T-helper 2 cell treated with Interferon-gamma antibody and Interleukin-4, amounts not matched to agents 5 μg/mL and 100 μg/mL, for 36 hours (primary cell): ENCODE measurements at places on chromosomes 11 and 22.

GRCh38 chr11:73194034-73194507, 24.0 kb upstream of the P2RY2 start:
- no peak overlapping the region for H3K4me3 ChIP-seq
- DNase-seq: no peak
- peaks cover 9% of the 10 kb centered on the region for H3K4me1 ChIP-seq
- H3K36me3 ChIP-seq: no peaks in the 10 kb centered on the region

GRCh38 chr11:131889146-131889577, 518.7 kb downstream of the NTM start:
- no peak overlapping the region for H3K4me3 ChIP-seq
- no peaks in the 10 kb centered on the region for H3K36me3 ChIP-seq
- no peak for DNase-seq
- no peak overlapping the region for H3K27ac ChIP-seq
- H3K4me1 ChIP-seq: no peaks in the 10 kb centered on the region

DNA sequence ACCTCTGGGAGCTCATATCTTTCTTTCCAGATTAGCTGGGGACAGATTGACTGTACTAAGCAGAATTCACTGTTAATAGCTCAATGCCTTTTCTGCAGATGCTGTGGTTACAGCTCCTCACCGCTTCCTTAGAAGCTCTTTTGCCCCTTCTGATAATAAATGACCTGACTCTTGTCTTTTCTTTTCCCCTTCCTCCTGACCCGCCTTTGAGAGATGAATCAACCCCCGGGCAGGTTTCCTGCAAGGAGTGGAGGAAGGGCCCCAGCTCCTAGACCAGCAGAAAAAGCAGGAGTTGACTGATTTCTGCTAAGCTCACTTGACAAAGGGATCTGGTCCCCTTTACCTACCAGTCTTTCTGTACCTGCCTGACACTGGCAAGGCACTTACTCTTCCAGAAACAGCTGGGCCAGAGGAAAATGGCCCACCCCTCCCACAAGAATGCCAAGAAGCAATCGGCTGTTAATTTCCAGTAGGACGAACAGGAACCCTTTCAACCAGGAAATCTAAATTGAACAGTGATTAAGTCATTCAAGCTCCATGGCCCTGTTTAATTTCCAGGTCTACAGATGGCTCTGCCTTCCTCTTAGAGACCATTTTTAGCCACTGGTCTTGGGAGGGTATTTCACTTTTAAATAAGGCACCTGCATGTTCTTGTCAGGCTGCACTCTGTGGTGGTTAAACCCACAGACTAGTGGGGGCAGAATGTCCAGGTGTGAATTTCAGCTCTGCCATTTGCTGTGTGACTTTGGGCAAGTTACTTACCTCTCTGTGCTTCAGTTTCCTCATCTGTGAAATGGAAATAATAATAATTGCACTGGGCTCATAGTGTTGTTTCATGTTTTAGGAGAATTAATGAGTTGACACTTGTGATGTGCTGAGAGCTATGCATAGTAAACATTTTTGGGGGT, 67.5 kb downstream of the PRR5L start:
- no peaks in the 10 kb centered on the region for H3K36me3 ChIP-seq
- H3K27me3 ChIP-seq: peaks cover 38% of the 10 kb centered on the region
- no peak for DNase-seq
- peaks cover 35% of the 10 kb centered on the region for H3K4me1 ChIP-seq
- H3K27ac ChIP-seq: no peak overlapping the region
- no peak overlapping the region for H3K4me3 ChIP-seq

GRCh38 chr22:35065796-35066218, at the start of gene ISX:
Gene ISX, plus strand, starts transcription at chr22:35066158. Its CDS starts 930 bp downstream, at chr22:35067088.
- DNase-seq: no peak
- H3K27me3 ChIP-seq: no peaks in the 10 kb centered on the region
- no peak within 1 kb of the TSS for H3K4me3 ChIP-seq

- no peak for DNase-seq
- no peaks in the 10 kb centered on the region for H3K4me1 ChIP-seq
- H3K27ac ChIP-seq: no peak overlapping the region
These were observed 1236.4 kb downstream of the FAM181B start for GRCh38 chr11:81497202-81497804.

DNA sequence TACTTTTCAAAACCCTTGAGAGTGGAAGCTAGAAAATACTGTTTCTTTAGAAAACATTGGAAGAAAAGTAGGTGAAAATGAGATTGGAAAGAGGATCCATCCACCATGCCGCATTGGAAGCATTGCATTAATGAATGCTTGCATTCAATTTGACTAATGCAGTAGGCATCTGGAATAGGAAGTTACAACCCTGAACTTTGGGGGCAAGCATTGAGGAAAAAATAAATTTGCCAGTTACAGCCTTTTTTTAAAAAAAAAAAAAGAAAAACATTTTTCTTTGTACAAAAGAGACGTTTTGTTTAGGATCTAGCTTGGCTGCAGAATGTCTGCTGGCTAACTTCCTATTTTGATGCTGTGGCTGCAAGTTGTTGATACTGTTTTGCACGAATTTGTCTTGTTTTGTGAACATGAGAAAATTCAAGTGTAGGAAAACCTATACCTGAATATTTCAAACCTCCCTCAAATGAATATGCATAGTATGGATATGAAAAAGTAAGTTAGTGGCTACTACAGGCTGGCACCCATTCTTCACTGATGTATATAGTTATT, 28.1 kb downstream of the RTN3 start:
- peaks cover 2% of the 10 kb centered on the region for H3K4me1 ChIP-seq
- H3K4me3 ChIP-seq: no peak overlapping the region
- DNase-seq: no peak
- no peaks in the 10 kb centered on the region for H3K36me3 ChIP-seq
